Activated CD8-positive, alpha-beta memory T cell treated with anti-CD3 and anti-CD28 coated beads for 1 hour (primary cell): ENCODE measurements at places on chromosomes 3 and 15.

DNA sequence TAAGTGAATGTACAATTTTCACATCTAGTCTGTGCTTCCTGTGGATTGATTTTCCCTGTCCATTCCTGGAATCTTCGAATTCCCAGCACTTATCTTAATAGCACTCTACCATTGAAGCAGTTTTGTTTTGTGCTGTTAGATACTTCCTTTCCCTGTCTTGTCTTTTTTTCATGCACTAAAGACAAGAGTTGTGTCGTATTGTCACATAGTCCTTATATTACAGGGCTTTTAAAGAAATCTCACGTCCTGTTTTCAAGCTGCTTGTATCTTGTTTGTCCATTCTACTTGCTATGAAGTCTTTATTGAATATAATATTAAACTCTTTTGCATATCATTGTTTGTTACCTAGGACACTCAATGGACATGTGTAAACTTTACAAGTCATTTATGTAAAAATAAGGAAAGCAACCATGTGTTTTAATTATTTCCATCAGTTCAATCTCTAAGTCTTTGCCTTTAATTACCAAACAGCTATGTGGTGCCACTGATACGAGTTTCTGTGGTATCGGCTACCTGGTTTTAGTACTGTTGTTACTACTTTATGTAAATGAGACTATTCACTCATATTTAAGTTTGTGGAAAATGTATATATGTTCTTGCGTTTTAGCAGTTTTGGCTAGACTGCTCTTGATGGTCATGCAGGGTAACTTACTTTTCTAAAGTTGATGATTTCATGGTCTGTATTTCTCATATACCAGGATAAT, 10.3 kb downstream of the PIK3CA start:
- no peak for DNase-seq

DNA sequence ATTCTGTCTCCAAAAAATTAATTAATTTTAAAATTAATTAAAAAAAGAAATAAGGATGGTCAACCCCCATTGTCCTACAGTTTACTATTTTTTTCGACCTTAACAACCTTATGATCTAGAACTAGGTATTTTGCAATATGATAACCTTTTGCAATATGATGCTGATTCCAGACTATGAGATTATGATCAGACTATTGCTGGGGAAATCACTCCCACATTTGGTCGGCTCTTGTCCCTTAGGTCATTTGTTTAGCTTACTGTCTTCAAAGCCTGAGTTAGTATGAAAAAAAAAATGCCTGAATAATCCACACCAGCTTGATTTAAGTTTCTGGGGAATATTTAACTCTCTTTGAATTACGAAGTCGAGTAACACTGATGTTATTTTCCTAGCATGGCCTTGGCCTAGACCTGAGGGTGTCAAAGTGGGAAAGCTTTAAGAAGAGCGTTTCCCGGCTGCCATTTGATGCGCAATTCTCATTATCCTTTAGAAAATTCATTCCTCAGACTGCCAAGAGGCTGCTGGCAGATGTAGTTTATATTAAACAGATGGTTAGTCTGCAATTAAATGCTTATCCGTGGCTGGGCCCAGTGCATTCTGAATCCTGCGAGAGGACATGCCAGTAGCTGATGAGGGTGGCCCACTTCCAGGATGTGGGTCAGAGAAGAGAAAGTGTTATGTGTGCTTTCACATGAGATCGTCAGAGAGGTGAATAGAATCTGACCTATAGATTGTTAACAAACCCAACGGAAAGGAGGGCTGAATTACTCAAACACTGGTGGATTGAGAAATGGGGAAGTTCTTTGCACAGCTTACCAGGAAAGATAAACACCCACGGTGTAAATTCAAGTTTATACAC, 496.0 kb upstream of the THBS1 start:
- DNase-seq, result no peak

DNA sequence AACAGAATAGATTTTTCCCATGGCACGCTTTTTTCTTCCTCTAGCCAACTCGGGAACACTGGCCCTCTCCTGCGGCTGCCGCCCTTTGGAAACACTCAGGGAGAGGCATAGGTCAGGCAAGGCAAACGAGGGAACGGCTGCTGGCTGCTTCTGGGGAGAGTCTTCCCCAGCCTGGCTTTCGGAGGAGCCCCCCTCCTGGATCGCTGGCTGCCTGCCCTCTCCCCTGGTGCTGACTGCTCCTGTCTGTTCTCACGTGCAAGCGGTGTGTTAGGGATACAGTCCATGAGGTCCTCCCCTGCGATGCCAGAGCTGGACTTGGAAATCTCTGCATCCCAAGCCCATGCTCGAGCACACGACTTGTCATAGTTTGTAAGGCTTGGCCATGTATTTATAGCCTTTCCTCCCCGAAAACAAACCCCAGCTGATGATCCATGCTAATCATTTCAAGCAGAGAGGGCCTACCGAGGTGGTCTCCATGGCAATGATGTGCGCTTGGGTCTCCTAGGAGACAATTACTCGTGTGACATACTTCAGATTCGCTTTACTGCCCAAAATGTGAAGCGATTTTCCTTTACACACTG, 315.6 kb upstream of the ATP10A start:
- DNase-seq, result no peak

DNA sequence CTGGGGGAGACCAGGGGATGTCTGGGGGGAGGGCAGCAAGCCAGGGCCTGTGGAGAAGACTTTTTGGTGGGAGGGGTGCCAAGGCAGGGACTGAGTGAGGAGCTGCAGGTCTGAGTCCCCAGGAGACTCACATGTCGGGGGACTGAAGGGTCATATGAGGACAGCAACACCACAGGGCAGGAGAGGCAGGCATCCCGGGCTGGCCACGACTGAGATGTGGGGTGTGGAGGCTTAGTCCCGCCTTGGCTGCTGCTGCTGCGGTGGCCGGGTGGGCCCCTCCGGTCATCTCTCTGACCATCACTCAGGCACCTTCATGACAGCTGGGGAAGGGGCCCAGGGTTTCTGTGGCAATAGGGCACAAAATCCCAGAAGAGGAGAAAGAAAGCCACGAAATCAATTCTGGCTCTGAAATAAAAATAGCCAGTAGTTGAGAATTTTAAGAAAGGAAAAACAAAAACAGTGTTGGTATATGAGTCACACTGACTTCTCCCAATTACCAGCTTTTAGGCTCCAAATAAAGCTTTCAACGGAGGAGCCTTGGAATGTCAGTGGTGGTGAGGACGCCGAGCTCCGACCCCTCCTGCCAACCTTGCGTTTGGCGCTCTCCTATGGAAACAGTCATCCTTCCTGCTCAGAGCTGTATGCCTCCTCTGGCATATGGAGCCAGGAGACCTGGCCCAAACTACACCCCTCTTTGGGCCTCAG, 52.9 kb upstream of the ITGA11 start:
- no peak for DNase-seq

- DNase-seq, result no peak
Measured at GRCh38 chr3:194503081-194503531, 16.3 kb upstream of the ATP13A3 start.

DNA sequence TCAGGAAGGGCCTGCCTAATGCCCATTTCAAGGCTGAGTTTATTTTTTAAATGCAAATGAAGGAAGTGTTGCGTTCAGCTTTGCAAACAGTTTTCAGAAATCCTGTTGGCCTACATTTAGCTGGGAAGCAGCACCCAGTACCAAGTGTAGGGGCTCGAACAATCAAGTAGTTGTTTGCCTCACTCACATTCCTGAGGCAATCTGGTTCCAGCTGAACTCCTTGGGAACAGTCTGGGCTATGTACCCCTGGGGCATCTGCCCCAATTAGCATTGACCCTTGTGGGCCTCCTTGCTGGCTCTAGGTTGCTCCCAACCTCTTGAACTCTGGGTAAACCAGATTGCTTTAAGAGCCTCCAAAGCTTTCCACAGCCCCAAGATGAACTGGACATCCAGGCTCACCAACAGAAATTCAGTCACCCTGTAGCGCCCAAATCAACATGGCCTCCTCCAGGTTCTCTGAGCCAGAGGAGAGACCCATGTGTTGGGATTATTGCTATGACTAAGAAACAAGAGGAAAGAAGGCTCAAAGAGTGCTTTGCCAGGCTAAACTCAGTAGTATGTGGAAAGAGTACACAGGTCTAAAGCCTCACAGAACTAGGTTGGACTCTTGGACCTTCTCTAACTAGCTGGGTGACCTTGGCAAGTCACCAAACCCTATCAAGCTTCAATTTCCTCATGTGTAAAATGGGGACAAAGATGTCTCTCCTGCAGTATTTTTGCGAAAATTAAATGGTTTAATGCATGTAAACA, 532.7 kb downstream of the SOX2 start:
- DNase-seq, result no peak

GRCh38 chr3:43289841-43290470, 3.6 kb downstream of the SNRK start:
- DNase-seq, result no peak

DNA sequence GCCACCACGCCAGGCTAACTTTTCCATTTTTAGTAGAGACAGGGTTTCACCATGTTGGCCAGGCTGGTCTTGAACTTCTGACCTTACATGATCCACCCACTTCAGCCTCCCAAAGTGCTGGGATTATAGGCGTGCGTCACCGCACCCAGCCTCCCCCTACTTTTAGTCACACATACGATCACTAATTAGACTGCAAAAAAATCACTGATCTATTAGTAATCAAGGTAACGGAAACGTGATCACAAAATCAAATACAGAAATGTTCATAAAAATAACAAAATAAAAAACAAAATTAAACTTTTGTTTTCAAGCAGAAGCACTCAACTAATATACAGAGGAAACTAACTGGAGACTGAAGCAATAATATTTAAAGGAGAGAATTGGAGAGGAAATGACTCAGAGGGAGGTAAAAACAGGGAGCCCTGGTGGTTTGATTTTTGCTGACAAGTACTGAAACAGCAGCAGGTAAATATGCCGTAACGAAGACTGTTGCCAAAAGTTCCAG, 4.6 kb downstream of the WDR53 start:
- DNase-seq, result no peak

- no peak for DNase-seq
Measured at GRCh38 chr15:52394118-52394517, 98.5 kb upstream of the MYO5C start.

DNA sequence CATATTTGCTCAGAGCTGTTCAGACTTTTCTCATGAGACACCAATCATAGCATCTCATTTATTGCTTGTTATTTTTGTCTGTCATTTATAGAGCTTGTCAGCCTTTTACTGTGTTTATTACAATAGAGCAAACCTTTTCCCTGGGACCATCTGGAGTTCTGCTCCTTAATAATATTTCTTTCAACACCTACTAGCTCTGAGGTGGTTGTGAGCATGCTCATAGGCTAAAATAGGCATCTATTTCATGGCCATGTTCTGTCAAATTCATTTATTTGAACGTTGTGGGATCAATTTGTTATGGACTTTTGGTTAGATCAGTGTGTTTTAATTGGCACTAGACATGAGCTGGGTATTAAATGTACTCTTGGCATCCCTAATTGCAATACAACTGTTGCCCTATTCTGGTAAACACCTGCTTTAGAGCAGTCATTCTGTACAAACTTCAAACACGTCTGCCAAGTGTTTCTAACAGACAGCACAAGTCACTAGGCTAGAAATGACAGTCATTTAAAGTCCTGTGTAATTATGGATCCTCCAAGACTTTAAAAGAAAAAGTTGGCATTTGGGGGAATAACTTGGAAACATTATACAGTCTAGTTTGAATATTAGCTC, 766.3 kb downstream of the ZNF385D start:
- DNase-seq, result no peak

DNA sequence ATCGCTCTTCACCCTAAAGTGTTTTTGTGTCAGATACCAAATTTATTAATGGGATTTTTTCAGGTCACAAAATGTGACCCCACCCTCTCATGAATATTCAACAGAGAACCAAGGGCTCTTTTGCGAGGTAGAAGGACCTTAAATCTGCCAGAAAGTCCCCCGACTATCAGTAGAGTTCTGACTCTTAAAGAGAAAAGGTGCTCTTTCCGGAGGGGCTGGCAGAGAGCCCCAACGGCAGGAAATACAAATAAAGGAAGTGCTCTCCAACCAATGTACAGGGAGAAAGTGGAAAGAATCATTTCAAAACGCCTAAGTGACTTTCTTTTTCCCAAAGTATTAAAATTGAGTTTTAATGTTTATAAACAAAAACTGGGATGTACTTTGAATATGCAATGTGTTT, 517.2 kb downstream of the FOXP1 start:
- DNase-seq, result no peak

GRCh38 chr3:175041369-175041768, 182.2 kb downstream of the NAALADL2 start:
- no peak for DNase-seq

DNA sequence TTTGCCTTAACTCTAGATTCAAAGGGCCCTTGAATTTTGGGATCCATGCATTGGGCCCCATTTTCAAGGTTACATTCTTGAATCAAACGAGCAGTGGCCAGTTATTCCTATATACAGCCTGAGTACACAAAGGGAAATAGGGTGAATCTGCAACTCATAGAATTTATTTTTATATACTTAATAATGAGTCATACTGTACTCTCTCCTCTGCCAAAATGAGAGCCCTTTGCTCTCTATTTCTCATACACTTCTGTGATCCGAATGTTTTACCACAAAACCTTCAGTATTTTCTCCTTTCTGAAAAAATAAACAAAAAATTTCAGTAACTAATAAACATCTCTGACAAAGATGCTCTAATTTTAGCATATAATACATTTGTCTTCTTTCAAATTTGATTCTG, 116.7 kb downstream of the SERPINI1 start:
- no peak for DNase-seq

DNA sequence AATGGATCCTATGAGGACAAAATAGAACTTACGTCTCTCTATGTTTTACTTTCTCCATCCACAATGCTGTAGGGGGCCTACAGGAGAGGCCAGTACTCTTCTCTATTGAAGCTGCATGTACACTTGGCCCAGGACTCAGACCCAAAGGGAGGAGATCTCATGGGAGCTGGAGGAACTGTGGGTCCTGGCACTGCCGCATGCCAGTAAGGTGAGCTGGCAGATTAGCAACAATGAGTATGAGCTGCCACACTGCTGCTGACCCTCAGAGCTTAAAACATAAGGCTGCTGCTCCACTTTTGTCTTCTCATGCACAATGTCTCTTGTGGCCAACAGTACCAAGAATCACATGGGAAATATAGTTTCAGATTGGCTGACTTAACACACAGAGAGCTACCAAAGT, 57.8 kb upstream of the TBC1D5 start:
- no peak for DNase-seq

DNA sequence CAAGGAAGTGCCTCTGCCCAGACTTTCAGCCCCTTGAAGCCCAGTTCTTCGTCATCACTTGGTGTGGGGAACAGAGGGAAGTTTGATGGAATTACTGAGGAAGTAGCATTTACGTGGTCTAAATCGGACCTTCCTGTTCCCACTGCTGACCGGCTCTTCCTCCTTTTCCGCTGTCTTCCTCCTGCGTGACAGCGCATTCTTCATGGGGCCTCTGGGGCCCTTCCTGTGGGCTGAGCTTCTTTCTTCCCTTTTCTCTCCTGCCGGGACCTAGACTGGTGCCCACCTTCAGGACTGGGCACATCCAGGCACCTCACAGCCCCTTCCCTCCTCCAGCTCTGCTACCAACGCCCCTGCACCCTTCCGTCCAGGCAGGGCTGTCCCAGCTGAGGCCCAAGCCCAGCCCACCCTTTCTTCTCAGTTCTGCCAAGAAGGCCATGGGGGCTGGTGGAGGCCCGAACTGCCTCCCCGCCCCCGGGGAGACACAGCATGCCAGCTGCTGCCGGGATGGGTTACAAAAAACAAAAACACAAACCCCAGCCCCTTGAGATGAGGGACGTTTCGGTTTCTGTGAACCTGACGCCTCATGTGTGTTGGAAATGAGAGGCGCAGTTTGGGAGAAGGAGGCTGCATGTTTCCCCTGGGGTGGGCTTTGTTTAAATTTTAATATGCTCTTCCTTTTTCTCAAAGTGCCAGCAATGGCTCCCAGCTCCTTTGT, 19.1 kb downstream of the ZNF710 start:
- DNase-seq, result no peak
